GM03348 (cell line): ENCODE measurements at places on chromosomes 6 and 20.

DNA sequence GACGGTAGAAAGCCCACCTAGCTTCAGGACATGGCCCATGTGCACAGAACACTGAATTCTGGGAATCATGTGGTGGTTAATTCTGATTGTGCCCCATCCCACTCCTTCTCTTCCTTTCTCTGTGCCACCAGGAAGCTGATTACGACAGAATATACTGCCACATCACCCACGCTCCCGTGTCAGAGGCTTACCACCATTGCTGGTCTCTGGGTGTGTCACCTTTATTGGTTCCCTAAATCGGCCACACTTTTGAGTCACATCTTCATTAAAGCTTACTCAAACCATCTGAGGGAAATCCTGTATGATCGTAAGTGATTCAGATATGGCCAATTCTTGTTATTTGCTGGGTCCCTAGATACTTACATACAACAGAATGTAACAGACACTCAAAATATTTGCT is 3.1 kb downstream of the TRMT6 start:
- no peak for DNase-seq

DNA sequence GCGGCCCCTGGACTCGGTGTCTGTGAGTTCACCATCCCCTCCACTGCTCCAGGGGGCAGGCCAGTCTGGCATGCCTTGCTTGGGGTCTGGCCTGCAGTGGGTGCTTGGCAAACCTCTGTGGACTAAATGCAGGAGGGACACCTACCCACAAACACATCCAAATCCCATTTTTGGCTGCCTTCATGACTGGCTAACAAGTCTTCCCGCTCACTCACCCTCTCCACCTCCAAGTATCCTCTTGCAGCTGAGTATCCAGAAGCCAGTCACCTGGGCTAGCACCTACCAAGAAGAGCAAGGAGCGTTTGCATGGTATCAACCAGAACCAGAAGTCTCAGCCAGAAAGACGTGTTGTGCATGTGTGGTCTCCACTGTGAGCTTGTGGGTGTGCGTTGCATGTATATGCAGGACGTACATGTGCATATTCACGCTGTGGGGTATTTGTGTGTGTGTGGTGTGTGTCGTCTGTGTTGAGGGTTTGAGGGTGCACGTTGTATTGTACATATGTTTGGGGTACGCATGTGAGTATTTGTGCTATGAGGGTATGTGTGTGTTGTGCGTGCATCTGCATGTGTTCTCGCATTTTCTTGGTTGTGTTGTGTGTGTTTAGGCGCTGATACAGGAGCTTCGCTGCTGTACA is 5.6 kb upstream of the PMEPA1 start:
- no peak for DNase-seq

DNA sequence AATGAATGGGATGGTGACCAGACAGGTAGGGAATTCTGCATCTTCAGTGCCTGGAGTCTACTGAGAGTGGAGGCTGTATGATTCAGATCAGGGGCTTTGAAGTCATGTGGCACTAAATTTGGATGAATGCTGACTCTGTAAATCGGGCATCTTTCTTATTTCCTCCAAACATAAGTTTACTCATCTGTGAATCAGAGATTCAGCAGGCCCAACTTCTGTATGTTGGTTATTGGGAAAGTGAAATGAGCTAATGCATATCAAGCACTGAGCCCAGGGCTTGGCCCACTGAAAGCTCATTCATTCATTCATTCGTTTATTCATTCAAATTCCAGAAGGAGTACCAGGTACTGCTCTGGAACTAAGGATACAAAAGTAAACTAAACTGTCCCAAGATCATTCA is 192.3 kb upstream of the RIN2 start:
- DNase-seq: no peak

DNA sequence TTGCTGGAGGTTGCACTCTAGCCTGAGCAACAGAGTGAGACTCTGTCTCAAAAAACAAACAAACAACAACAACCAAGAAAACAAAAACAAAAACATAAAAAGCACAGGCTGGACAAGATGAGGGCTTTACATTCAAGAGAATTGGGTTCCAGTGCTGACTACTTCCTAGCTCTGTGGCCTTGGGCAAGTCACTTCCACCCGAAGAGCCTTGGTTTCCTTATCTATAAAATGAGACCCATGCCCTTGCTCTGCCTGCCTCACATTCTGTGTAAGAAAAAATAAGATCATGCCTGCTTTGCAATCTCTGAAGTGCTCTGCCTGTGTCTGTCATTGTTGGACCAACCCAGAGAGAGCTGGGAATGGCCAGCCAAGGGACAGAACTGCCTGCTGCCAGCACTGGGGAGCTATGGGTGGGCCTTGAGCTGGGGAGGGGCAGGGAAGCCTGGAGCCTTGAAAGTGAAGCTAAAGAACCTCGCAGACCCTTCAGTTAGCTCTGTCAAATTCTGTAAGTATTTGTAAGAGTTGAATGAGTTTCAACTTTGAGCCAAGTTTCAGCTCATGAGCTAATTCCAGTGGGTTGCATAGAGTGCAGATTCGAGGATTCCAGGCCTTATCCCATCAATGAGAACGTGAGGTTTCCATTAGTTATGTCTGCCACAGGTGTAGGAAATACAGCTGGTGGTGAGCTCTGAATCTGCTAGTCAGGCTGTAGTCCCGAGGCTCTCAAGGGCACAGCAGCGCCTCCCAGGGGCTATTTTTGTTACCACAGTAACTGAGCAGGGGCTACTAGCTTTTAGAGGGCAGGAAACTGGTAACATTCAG is 93.2 kb downstream of the DLGAP4 start:
- no peak for DNase-seq

DNA sequence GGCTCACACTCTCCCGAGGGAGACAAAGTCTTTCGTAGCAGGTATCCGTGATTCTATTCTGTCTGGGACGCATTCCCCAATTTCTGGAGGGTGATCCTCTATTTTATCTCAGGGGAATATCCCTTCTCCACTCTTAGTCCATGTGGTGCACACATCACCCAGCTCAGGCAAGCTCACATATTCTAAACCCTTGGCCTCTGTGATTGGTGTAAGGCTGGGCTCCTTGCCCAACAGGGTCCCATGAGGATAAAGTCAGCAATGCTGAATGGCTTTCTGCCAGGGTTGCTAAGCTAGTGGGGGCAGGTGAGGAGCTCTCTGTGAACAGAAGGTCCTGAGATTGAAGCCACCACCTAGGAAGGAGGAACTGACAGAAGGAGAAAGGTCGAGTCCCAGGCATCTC is 137.2 kb downstream of the CDH26 start:
- DNase-seq: no peak

GRCh38 chr20:39538317-39538716 is 576.2 kb downstream of the DHX35 start:
- no peak for DNase-seq

GRCh38 chr20:2658414-2659354 is 5.3 kb downstream of the IDH3B start:
- DNase-seq: no peak
